CD8-positive, alpha-beta memory T cell (primary cell): ENCODE measurements at places on chromosomes 7 and 10. TPM values are rescaled to one million over a fixed set of nuclear protein-coding genes. Genes with fewer than 3 reads are reported as not detected.

GRCh38 chr7:144019457-144019856 lies 19.3 kb downstream of the OR6B1 start:
- DNase-seq: no peak

DNA sequence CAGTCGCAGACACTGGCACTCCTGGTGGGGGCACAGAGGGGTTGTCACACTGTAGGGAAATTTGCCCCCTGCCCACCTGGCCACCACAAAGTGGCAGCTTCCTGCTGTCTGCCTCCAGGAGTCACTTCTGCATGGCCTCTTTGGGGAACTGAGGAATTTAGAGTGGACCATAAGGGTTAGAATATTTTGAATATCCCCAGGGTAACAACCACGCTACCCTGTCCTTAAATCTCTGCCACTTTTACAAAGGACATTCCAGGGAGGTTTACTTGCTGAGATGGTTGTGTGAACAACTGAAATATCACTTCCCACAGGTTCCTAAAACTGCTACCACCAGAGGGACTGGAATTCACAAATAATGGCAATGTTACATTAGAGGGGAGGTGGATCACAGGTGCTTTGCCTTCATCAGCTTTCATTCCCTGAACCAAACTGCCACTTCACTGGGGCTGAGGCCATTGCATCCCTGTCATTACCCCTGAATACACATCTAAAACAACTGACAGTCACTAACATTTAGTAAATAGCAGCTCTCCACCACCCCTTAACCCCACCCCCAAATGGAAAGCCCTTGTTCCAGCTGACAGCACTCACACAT lies 88.1 kb upstream of the IFRD1 start:
- DNase-seq: no peak

DNA sequence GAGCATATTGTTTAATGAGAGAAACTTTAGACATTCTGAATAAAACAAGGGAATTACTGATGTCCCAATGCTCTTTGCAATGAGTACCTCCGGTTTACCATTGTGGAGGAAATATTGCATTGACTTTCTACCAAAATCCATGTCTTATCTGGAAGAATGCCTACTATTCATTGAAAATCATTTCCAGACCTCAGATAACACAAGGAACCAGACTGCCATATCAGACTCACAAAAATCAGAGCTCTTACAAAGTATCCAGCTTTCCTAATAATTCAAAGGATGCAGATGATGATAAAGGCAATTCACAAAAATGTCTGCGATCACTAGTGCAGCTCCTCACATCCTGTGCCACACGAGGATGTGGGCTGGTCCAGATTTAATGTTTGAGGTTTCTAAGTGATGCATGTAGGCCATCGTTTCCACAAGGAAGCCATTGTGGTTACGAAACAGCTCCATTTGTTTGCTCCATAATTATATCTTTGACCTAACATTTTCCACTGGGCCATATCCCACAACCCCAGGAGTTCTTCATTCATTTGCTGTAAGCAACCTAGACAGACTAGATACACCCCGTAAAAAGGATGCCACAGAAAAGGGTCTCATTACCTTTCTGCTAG lies 831.1 kb upstream of the C7orf33 start:
- no peak for DNase-seq

- DNase-seq: no peak
These were observed 193.5 kb downstream of the AUTS2 start for GRCh38 chr7:69791739-69792138.

DNA sequence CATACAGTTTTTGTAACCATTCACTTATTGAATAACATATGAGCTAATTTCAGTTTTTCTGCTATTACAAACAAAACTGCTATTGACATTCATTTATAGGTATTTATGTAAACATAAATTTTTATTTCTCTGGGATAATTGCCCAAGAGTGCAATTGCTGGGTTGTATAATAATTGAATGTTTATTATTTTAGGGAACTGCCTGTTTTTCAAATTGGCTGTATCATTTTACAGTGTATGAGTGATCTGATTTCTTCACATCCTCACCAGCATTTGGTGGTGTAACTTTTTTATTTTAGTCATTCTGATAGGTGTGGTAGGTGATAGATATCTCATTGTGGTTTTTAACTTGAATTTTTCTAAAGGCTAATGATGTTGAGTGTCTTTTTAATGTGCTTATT lies 26.4 kb downstream of the KIF11 start:
- DNase-seq: no peak

GRCh38 chr10:106775127-106775526 lies 389.4 kb downstream of the SORCS1 start:
- DNase-seq: no peak

- DNase-seq: no peak
These were observed 9.3 kb downstream of the KLHL7 start for GRCh38 chr7:23114896-23115295.

DNA sequence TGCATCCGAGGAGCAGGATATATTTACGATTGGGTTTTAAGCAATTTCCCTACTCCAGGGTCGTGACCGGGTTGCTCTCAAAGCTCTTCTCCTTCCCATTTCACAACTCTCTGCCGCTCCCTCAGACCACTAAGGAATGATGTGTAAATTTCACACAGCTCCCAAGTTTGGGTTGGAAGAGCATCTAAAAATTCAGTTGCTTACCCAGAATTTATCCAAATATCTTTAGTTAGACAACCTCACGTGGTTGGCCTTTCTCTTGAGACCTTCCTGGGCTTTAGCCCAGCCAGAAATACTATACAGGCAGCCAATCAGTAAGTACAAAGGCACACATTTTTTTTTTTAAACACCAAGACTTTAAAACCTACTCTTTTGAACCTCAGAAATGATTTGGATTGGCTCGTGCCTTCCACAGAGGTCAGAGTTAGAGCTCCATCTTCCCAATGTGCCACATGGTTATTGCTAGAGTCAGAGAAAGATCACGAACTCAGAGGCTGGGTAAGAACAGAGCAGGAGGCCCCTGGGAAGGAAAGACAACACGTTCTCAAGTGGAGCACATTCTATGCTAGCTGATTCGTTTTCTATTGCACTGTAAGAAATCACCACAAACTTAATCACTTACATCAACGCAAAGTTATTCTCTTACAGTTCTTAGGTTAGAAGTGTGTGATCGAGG lies 335.4 kb upstream of the MGMT start:
- DNase-seq: no peak

GRCh38 chr7:142440906-142441411 lies 183.1 kb upstream of the PRSS58 start:
- DNase-seq: no peak

DNA sequence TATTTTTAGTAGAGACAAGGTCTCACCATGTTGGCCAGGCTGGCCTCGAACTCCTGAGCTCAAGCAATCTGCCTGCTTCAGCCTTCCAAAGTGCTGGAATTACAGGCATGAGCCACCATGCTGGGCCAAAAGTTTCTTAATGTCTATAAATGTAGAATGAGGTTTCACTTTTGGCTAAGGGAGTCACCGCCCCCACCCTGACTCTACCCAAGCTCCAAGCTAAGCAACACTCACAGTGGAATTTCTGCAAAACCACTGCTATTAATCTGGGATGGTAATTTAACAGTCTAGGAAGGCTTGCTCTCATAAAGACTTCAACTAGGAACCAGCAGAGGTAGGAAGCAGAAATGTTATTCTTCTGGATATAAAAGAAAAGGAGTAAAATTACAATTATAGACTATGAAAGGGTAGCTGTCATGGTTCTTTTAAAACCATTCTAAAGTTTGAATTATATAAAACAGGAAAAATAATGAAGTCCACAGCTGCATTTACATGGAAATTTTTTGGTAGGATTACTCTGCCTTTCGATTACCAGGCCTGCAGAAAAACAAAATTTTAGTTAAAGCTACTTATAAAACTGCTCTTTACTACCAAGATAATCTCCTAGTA lies 211.6 kb downstream of the SFMBT2 start:
- no peak for DNase-seq

DNA sequence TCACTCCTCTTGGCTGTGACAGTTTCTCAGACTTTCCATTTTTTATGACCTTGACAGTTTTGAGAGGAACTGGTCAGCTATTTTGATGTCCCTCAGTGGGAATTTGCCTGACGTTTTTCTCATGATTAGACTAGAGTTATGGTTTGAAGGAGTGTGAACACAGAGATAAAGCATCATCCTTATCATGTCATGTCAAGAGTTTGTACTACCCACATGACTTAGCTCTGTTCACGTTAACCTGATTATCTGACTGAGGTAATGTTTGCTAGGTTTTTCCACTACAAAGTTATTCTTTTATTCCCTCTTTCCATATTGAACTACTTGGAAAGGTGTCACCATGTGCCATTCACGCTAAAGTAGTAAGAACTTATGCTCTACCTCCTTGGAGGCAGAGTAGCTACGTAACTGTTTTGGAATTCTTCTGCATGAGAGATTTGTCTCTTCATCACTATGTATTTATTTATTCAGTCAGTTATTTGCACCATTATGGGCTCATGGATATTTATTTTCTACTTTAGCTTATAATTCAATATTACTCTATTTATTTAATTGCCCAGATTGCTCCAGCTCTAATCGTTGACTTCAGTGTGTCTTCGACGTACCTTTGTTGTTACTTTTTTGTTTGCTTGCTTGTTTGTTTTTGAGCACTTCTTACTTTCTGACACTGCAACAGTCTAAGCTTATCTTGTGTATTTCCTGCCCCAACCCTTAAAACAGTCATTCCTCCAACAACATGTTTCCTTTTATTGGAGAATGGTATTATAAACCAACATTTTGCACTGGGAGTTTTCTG lies 50.4 kb downstream of the CPED1 start:
- DNase-seq: no peak

DNA sequence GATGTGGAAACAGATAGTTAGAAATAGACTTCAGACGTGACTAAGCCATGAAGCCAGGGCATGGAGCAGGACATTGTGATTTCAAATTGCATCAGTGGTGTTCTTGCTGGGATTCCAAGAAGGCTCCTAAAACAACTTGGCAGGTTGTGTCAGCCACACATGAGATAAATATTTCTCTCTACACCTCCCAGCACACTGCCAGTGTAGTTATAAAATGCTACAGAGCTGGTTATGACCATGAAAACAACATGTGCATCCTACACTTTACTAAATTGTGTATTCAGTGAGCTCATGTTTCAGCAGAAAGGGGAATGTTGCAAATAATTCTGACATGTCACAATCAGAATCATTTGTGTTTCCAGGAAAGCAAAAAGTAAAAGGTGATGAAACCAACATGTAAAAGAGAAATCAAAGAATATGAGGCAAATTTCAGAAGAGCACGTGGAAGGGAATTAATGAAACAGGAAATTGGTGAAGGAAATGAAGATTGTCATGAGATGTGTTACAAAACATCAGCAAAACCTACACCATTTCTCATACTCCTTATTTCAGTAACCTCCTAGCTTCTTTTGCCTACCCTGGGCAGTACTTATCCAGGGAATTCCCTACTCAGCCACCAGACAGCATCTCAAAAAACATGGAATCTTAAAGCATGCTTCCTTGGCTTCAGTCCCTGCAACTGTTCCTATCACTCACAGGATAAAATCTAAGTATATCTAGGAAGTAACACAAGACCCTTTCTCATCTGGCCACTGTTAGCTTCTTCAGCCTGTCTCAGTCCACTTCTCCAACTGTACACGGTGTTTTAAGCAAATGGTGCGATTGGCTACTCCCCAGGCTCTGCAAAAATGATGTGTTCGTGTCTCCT lies 5.8 kb upstream of the CYP3A7 start:
- DNase-seq: no peak

- DNase-seq: no peak
These were observed 695.5 kb downstream of the INHBA start for GRCh38 chr7:41007351-41007751.

DNA sequence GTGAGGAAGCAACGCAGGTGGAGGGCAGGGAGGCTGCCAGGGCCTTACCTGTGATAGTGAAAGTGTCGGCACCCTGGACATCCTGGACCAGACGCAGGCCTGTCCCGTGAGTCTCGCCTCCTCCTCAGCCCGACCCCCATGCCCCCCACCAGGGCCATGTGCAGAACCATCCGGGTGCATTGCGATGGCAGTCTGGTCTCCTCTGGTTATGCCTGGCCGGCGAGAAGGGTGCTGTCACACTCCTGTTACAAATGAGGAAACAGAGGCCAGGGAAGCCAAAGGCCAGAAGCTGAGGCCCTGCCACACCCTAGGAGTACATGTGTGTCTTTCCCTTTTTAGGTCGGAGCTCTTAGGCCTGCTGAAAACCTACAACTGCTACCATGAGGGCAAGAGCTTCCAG lies 7.2 kb downstream of the DEPP1 start:
- no peak for DNase-seq

DNA sequence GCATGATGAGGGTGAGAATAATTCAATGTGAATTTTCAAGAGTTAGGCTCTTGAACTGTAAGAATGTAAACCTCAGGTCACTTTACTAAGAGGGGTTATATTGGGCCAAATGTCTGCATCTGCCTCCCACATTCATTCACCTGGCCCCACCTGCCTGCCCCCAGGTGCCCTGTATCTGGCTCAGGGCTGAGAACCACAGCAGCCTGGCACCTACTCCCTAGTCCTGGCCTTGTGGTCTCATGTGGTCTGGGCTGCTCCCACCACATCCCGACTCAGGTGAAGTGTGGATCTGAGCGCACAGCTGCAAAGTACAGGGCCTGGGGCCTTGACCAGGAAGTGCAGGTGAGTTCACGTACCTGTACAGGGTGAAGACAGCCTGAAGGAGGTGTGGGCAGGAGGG lies 182.1 kb downstream of the PFKFB3 start:
- DNase-seq: no peak

GRCh38 chr7:94655848-94656657 lies at the start of gene SGCE:
TSS of gene SGCE (minus strand) at chr7:94656133. CDS start at chr7:94656098, 35 bp downstream.
- DNase-seq: peak; percentile 28

DNA sequence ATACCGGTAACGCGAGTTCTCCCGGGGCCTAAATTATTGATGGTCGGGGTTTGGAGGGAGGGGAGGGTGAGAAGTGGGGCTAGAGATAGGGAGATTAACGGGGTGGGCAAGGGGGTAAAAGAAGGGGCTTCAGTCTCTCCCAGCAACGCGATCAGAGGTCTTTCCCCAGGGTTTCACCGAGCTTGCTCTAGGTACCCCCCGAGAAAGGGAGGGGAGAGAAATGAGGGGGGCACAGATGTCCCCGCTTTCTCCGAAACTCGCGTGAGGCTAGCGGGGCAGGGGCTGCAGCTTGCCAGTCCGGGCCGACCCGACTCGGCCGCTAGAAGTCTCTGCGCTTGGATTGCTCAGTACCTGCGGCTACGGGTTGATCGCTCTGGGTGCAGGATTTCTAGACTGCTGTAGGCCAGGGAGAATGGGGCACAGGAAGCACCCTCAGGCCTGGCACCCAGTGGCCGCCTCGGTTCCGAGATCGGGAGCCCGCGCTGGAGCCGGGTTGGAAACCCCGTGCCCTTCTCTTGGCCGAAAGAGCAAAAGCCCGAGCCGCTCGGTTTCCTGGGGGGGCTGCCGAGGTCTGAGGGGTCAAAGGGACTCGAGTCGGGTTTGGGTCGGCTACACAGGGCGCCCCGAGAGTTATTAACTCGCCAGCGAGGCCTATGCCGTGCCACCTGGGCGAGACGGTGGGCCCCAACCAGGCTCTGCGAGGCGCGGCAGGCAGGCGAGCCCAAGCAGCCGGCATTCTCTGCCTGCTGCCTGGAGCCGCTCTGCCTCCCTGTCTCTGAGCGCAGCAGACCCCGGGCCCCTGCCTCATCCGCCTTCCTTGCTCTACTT lies 3.1 kb downstream of the PAX2 start:
- DNase-seq: no peak

The ZNF365 gene
- 0.93 TPM for total RNA-seq

The PSD gene
- 3.2 TPM for total RNA-seq

The FAM13C gene
- not detected for total RNA-seq

The WDR86 gene
- total RNA-seq: 0.55 TPM

The COBL gene
- not detected for total RNA-seq

The CAV1 gene
- 2.5 TPM for total RNA-seq

The CHST15 gene
- 0.24 TPM for total RNA-seq

The UNCX gene
- not detected for total RNA-seq

The CRHR2 gene
- not detected for total RNA-seq

The SH2D4B gene
- 0.13 TPM for total RNA-seq

The SPDYE1 gene
- not detected for total RNA-seq
